ENCODE measurements at places on chromosomes 6 and 20.
A peak's percentile ranks its signal among the peaks of the same experiment; 100 is the strongest.

DNA sequence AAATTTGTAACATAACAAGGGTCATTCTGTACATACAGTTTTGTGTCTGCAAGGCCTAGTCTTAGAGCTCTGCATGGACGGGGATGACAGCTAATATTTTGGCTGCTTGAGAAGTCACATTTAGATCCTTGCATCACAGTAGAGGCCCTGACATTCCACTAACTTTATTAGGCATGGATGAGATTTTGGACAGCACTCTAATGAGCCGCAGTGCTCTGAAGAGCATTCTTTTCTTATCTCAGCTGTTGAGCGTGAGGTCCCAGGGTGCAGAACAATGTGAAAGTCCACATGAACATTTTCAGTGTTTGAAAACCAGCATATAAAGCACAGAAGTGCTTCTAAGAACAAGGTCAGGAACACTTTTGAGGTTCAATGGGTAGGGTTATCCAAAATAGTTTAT is 58.9 kb downstream of the IPCEF1 start:
- DNase-seq = no peak

DNA sequence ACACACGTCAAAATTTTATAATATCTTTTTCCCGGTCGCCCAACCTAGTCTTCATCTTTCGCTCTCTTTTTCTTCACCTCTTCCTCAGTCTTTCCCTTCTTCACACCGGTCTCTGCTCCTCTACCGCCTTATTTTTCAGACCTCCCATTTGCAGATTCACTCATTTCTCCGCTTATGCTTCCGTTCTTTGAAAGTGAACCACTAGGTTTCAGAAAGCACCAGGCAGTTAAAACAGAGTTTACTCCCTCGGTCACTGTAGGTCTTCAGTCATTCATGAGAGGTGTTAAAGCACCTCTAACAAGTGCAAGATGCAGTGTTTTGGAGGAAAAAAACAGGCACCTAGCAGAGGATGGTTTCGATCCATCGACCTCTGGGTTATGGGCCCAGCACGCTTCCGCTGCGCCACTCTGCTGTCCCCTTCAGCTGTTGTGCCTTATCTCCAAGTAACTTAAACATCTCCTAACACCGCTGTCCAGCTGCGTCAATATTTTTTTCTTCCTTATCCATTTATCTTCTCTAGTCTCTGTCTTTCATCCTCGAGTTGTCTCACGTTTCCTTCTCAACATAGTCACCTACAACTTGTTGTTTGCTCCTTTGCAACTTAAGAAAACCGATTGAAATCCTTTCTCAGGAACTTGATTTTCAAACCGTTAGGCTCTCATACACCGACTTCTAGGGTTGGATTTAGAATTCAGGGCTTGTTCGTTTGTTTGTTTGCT is 119.7 kb upstream of the ZNF184 start:
- DNase-seq = no peak

DNA sequence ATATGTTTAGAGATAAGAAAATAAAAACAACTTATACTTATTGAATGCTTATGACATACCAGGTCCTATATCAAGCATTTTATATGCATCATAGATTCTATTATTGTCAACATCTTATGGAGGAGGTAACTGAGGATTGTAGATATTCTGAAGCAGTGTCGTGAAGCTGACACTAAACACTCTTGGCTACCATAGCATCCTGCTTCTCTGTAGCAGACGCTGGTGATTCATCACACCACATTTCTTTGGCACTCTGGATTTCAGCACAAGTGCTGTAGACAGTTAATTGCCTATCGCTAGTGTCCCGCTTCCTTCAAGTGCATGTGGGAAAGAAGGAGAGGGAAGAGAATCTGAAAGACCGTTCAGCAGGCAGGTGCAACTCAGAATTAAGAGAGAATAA is 317.1 kb downstream of the PLCB1 start:
- no peak for DNase-seq

GRCh38 chr6:134429861-134430380 is 112.0 kb upstream of the SGK1 start:
- no peak for DNase-seq

- no peak for DNase-seq
Measured at GRCh38 chr6:72712910-72713309, 91.0 kb downstream of the KCNQ5 start.

GRCh38 chr6:102114402-102114801 is 720.9 kb downstream of the GRIK2 start:
- DNase-seq = peak; percentile 1

DNA sequence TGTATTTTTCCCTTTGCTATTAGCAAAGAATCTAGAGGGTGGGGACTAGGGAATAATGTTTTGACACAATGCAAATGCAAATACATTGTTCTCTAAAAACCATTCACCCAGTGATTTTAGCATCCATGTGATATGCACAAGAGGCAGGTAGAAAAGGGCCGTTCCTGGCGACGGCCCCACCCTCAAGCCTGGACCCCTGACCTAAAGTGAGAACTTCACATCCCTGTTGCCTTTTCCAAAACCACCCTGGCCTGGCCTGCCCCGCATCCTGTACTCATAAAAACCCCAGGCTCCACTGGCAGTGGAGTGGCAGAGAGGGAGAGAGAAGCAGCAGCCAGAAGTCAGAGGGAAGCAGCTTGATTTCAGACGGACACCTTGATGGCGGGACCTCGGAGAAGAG is 48.5 kb downstream of the MAP1LC3A start:
- DNase-seq = no peak

DNA sequence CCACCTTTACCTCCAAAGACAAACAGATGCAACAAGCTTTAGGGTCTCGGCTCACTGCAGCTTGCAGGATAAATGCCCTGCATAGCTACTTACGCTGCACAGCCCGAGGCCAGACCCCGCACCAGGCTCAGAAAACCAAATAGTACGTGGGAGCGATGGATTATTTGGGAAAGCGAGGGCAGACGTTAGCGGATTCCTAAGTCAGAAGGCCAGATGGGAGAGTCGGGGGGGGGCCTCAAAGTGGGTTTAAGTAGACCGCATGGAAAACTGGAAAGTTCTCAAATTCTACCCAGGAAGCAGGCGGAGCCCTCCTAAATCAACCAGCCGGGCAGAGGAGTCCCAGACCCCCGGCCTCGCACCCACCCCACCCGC is 382 bp downstream of the SFT2D1 start:
- DNase-seq = no peak

DNA sequence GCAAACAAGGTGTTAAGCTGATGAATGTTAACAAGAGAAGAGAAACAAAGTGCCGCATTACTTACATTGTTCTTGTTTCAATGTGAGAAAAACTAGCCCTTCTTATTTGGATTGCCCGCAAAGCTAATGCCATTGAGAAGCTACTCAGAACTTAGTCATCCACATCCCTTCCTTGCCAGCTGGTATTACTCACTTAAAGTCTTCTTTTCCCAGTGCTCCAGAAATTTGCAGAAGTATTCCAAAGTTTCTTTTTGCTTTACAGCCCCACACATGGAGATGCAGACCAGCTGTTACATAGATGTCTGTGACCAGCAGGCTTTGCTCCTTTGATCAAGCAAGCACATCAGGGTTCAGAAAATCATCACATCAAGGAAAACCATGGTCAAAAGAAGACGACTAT is 529.0 kb downstream of the TBC1D32 start:
- DNase-seq = no peak

GRCh38 chr6:10415617-10416480 is 975 bp upstream of the TFAP2A start:
- DNase-seq = peak; percentile 54

DNA sequence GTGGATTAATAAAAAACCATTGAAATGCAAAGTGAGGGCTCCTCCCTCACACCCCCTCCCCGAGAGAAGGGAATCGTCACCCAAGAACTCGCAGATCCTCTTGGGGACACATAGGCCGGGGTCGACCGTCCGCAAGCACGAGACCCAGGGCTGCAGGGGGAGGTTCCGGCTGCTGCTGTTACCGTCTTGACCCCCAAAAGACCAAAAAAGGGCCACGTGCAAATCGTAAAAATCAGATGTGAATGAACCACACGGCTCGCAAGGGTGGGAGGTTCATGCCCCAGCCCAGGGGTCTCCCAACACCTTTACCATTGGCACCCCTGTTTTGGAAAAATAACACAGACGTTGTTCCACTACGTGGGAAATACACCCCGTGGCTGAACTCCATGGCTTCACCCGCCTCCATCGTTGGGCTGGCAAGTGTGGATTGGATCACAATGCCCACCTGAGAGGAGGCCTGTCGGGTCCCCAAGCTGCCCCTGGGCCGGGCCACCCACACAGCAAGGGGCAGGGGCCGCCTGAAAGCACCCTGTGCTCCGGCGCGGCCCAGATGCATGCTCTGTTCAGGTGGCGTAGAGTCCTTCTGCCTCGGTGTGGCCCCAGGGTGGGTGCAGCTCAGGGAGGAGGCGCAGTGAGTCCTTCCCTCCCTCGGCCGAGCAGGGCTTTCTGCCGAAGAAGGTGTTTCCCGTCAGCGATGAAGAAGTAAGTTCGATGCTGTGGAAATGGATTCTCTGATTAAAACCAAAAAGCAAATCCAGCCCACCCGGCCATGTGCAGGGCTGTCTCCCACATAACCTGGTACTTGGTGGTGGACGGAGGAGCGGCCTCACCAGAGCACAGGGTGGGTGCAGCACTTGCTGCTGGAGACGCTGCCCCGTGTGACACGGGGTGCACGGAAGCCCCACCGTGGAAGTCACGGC is 85.0 kb downstream of the YTHDF1 start:
- DNase-seq = no peak
